ENCODE measurements at places on chromosomes 7 and 10.

DNA sequence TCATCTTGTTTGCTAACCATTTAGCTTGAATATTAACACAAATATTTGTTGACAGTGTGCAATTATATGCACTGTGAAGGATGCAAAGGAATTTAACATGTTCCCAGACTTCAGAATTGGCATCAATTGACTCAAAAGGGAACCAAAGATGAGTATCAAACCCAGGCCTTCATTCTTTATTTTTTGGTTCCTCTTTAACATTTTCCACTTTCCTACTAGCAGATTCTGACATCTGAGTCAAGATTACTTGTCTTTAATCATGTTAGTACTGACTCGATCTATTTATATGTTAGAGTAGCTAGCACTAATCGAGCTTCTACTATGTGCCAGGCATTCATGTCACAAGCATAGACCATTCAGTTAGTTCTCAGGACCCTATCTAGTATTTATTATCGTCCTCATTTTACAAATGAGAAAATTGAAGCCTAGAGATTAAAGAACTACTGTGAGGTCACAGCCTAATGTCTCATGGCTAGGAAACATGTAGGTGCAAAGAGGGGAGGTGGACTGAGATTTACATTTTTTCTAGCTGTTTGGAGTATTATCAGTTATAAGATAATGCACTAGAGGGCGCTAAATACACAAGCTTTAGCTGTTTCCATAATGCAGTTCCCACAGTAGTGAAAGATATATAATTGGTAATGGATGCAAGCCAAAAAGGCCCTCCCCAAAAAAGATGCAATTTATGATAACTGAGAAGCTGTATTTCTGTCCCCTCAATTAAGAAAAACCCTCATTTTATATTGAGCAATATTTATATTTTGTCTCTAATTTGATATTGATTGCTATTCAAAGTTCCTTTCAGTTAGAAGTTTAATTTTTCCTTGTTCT lies 32.9 kb upstream of the KMT2E start:
- no peak for DNase-seq

DNA sequence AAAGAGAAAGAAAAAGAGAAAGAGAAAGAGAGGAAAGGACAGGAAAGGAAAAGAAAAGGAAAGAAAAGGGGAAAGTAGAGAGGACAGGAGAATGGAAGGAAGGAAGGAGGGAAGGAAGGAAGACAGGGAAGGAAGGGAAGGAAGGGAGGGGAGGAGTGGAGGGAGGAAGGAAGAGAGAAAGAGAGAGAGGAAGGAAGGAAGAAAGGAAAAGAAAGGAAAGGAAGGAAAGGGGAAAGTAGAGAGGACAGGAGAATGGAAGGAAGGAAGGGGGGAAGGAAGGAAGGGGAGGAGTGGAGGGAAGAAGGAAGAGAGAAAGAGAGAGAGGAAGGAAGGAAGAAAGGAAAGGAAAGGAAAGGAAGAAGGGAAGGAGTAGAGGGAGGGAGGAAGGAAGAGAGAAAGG lies 96.4 kb upstream of the APBB1IP start:
- no peak for DNase-seq

- DNase-seq = no peak
Observed at GRCh38 chr7:195010-195829, 2.8 kb downstream of the FAM20C start.

DNA sequence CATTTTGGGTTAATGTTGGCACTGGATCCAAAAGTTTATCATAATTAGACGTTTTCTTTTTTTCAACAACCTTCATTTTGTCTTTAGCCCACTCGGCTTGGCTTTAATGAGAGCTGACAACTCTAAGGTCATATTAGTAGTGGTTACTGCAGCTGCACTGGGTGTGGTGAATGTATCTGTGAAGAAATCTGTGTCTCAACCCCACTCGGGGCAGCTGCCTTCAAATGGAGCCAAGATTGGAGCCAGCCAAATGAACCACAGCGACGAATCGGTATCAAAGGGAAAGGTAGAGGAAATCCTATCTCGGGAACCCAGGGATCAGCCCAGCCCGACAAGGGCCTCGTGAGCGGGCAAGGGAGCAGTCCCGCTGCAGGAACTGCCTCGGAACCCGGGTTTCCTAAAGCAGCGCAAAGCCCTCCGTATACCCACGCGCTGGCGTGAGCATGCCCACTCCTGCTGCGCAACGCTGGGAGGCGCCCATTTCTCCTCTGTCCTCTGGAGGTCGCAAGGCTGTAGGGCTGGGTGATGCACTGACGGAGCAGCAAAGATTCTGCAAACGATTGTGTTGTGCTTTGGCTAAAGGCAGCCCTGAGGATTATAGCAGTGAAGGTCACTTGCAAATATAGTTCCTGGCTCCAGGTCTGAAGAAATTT lies 98.7 kb upstream of the MBL2 start:
- no peak for DNase-seq

DNA sequence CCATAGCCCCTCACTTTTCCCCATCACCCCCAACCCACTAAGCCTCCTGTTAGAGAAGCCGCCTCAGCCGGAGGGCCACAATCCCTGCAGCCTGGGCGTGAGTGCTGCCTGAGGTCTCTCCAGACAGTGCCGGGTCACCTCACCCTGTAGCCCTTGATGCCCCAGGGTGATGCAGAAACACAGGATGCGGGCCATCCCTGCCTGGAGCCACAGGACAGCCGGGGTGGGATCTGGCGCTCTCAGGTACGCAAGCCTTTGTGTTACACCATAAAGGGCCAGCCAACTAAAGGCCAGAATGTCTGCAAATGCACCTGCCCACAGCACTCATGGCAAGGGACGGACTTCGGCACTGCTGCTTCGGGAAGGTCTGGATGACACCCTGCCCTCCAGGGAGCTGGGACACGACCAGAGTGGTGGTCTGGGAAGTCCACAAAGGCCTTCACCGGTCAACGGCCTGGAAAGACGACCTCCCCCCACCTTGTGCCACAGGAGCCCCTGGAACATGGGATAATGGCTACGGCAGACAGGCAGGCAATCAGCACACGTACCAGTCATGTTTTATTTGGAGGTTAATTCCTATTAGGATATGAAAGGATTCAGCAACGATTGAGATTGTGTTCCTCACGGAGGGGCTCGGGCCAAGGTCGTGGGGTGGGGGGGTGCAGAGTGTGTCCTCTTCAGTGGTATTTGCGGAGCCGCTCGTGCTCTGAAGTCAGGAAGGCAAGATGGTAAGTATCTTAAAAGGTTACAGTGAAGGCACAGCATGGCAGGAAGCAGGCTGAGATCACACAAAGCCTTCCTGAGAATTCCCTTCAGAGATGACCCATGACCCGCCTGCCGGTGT lies 8.1 kb downstream of the ATP5MF start:
- DNase-seq = no peak

GRCh38 chr7:136923111-136923667 lies 54.7 kb downstream of the CHRM2 start:
- DNase-seq = no peak

GRCh38 chr10:97173036-97173435 lies 12.7 kb downstream of the SLIT1 start:
- DNase-seq = no peak

- DNase-seq = no peak
Observed at GRCh38 chr7:16813232-16813616, 8.4 kb upstream of the AGR2 start.

DNA sequence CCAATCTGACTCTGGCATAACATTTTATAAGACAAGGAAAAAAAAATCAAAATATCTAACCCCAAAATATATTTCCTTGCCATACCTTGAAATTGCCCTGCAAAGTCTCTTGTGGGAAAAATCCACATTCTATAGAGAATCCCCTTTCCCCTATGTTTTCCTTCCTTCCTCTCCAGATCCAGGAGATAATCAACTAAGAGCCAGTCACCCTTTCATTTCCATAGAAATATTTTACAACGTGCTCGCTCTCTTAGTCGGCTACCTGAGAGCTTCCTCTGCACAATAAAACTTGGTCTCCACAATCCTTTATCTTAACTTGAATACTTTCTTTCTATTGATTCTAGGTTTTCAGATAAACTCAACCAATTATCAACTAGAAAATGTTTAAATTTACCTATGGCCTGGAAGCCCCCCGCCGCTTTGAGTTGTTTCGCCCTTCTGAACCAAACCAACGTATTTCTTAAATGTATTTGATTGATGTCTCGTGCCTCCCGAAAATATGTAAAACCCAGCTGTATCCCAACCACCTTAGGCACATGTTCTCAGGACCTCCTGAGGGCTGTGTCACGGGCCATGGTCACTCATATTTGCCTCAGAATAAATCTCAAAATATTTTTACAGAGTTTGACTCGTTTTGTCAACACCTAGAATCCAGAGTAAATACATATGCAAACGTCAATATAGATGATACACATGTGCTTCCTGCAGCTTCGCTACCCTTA lies 869 bp downstream of the PSAP start:
- DNase-seq = no peak

GRCh38 chr10:44857363-44858016 lies 53.6 kb upstream of the TMEM72 start:
- DNase-seq = peak; percentile 28

DNA sequence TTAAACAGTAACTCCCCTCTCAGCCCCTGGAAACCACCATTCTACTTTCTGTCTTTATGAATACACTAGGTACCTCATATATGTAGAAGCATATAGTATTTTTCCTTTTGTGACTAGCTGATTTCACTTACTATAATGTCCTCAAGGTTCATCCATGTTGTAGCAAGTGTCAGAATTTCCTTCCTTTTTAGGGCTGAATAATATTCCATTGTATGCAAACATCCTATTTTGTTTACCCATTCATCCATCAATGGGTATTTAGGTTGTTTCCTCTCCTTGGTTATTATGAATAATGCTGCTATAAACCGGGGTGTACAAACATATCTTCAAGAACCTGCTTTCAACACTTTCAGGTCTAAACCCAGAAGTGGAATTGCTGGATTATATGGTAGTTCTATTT lies 125.3 kb downstream of the SGMS1 start:
- DNase-seq = no peak

DNA sequence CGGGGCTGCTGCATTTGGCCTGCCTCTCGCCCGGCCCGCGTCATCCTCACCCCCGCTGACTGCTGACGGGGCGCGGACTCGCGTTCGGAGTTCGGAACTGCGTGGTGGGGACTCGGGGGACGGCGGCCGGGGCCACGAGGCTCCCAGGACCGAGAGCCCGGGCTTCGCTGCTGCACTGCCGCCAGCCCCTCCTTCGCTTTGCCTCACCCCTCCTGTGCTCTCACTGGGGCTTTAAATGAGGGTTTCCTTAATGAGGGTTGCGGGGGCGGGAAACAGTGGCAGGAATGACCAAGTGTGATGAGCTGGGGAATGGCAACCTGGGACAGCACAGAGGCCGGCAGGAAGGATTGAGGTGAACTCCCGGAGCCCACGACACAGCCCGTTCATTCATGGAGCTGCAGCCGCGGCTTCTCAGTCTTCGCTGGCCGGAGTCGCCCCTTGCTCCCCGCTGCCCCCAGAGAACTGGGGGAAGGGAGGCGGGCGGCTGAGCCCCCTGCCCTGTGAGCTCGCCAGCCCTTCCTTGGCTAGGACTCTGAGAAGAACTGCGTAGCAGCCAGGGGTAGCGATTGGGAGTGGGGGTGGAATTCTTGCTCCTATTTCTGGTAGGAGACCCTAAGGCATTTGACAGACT lies 1.5 kb upstream of the LRRC4 start:
- DNase-seq = no peak

GRCh38 chr7:141475679-141476078 lies 75.5 kb upstream of the AGK start:
- no peak for DNase-seq

DNA sequence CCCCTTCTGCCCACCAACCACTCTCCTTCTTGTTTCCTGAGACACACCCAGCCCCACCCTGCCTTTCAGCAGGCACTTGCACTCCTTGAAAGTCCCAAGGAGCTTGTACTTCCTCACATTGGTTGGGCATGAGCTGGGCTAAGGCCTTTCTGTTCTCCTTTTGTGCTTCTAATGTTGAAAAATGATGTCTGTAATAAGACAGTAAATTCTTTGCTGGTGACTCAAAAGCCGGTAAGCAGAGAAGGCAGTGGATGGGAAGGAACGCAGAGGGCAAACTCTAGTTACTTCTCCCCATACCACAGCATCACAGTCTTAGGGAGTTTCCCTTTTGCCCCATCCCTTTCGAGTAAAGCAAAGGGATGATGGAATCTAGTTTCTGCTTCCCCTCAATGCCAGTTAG lies 185.6 kb downstream of the PLXNA4 start:
- DNase-seq = no peak

- no peak for DNase-seq
Observed at GRCh38 chr7:151488096-151488495, 31.6 kb downstream of the RHEB start.

Data from stimulated activated CD8-positive, alpha-beta memory T cell treated with anti-CD3 and anti-CD28 coated beads, Interleukin-4, amount 100 ng/mL, for 4 hours (primary cell).